ENCODE measurements at places on chromosomes 5 and 9. TPM values are rescaled to one million over a fixed set of nuclear protein-coding genes. Genes with fewer than 3 reads are reported as not detected.
A peak's percentile ranks its signal among the peaks of the same experiment; 100 is the strongest.

The PCDHGA6 gene
- total RNA-seq: 0.20 TPM

The IL9 gene
- not detected for total RNA-seq

- DNase-seq: no peak
Measured at GRCh38 chr9:121563425-121563824, 63.8 kb upstream of the GGTA1 start.

DNA sequence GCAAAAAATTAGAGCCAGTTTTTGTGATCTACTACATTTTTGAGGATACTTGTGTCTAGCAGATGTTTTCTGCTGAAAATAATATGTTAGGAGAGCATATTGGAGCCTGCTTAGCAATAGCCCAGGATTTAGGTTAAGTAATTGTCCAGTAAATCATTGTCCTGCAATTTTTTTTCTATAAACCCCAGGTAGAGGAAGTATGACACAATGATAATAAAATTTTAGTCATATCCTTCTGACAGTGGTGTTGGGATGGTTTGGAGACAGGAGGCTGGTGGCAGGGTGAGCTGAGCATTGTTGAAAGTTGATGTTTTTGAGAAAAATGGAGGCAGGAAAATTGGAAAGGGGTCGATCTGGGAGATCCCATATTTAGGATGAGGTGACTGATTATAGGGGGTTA lies 3.5 kb downstream of the SNCAIP start:
- DNase-seq: peak; percentile 61

- no peak for DNase-seq
Measured at GRCh38 chr9:128139621-128140020, 9.6 kb upstream of the LCN2 start.

DNA sequence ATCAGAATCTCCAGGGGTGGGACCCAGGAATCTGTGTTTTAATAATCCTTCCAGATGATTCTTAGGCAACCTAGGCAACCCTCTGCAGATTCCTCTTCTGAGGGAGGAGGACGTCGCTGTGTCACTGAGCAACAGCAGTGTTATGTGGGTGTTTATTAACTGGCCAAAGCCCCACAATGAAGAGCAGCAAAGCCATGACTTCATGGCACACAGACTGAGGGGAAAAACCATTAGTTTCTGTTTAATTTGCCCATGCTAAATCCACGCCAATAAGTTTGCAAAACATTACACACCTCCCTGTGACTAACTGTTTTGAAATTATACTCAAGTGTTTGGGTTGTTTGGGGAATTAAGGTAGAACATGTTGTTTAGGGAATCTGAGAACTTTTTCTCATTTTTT lies 83.7 kb upstream of the TMED7 start:
- no peak for DNase-seq

- DNase-seq: peak; percentile 7
Measured at GRCh38 chr9:87766697-87767096, 40.8 kb downstream of the CTSL start.

GRCh38 chr5:147963436-147963835 lies 57.1 kb upstream of the C5orf46 start:
- no peak for DNase-seq

DNA sequence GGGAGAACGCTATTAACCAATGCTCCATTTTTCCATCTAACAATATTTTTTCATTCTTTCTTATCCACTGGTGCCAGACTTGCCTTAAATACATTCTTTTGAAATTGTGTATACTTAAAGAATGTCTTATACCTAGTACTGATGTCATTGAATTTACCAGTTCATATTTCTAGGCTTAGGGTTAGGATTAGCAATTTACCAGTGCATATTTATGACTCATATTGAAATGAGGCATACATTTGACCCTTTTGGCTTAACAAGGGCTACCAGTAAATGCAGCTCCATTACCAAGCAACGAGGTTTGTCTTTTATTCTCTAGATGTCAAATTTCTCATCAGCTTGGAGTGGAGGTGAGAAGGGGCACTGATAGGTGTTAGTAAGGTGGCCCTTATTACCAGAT lies 89.5 kb downstream of the CDH9 start:
- no peak for DNase-seq

- no peak for DNase-seq
Measured at GRCh38 chr5:34464829-34465228, 191.3 kb upstream of the RAI14 start.

DNA sequence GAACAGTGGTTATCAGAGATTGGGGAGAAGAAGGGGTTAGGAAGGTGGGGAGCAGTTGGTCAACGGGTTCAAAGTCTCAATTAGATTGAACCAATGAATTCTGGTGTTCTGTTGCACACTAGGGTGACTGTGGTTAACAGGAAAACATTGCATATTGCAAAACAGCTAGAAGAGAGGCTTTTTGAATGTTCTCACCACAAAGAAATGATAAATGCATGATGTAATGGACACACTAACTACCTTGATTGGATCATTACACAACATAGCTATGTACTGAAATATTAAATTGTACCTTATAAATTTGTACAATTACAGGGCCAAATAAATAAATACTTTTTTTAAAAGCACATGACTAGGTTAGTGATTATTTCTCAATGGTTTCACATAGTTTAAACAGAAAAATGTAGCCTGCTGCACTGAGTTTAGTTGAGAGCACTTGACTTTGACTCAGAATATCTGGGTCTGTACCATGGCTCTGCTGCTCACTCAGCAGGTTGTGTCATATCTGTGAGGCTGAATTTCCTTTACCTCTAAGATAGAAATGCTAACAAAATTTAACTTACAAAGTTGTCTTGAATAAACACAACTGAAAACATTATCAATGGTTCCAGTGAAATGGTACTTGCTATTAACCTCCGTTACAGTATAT lies 30.4 kb downstream of the NUDT12 start:
- no peak for DNase-seq

DNA sequence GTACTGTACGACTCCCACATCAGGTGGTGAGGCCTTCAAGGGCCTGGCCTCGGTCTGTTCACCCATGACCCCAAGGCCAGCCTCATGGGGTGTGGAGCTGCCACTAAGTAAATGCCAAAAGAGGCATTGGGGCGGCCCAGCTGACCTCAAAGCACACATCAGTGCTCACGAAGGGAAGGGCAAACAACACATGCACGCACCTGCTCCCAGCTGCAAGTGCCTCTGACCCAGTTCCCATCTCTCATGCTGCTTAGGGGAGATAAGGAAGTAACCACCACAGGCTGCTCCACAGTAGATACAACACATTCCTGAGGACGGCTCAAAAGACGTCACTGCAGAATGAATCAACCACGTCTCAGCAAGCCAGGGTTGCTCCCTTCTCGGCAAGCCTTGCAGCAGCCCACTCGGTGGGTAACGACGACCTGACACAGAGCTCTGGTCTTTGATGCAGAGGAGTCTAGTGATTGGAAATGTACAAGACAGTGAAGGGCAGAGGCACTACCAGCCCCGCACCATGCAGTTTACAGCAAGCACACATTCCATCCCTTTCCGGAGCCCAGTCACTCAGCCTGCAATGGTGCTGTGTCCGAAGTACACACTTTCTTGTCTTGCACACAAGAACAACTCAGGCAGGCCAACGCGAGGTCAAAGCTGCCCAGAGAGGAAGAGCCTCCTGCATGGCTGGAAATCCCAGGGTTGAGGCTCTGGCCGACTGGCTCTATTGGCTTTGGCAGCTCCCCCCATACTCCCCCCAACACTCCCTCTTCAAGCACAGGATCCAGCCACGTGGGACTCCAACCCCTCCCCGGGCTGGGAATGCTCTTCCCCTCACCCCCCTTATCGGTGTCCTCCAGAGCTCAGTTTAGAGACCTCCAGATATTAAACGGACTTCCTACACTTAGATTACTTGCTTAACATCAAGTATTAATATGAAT lies 31.8 kb downstream of the FABP6 start:
- DNase-seq: peak; percentile 53

DNA sequence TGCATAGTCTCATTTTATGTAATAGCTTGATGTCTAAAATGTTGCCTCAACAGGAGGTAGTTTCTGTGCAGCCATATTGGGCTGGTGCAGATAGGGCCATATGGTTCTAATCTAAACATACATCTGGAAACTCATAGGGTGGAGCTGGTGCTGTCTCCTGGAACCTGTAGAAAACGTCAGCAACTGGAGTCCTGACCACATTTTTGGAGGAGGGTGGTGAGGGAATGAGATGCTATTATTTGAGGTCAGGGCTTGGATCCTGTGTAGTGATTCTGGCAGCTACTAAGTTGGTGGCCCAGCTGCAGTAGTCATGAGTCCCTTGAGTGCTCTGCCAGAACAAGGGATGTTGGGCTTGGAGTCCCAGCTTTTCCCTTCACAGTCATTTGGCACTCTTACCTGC lies 14.1 kb downstream of the MAN2A1 start:
- no peak for DNase-seq
